ENCODE measurements at places on chromosomes 3 and 15.

GRCh38 chr3:100517276-100517675, 24.9 kb downstream of the TMEM45A start:
- DNase-seq, result no peak

- DNase-seq, result no peak
Measured at GRCh38 chr3:76505202-76505845, 534.6 kb upstream of the ROBO2 start.

GRCh38 chr3:130488769-130489450, 28.1 kb upstream of the COL6A6 start:
- DNase-seq, result no peak

DNA sequence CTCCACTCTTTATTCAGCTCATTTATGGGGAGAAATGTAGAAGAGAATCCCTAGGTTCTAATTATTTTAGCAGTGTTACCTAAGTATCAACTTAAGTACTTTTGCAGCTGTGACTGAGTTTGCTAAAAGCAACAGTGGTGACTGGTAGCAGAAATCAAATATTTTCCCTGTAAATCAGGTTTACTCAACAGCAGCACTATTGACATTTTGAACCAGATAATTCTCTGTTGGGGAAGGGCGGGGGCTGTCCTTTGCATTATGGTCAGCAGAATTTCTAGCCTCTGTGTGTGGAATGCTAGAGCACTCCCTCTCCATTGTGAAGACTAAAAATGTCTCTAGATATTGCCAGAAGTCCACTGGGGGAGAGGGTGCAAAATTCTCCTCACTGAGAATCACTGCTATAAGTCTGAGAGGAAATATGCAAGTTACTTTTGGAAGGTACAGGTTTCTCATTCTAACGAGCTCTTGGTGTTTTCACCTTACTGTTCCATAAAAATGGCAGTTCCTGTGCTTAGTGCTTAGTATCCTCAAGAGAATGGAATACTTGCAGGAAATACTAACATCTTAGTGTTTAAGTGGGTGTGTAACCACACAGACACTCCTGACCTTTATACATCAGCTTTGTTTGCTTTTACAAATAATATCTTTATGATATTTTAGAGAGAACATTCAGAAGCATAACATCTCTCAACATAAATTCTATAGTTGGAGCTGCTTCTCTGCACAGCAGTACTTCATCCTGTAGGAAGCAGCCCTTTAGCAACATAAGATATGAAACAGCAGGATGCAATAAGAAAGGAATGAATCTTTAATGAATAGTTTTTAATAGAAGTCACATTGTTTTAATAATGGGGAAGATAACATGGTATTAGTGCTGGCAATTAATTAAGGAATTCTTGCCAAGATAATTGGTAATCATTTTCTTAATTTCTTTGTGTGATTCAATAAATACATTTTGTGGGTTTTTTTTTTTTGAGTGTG, 246.5 kb upstream of the GOLIM4 start:
- no peak for DNase-seq

DNA sequence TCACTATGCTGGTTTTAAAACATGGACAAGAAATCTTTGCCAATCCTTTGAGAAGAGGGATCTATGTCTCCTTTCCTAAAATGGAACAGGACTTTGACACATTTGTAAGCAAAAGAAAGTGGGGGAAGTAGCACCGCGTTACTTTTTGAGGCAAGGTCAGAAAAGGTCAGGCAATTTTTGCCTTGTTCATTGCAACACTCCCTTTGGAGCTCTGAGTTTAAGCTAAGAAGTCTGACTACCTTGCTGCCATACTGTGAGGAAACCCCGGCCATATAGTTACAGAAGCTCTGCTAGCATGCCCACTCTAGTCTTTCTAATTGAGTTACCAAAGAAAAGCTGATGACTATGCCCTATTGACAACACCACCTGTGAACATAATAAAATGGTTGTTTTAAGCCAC, 1.4 kb downstream of the FAM227B start:
- DNase-seq, result no peak

- no peak for DNase-seq
Measured at GRCh38 chr15:25797035-25797434, 66.1 kb downstream of the ATP10A start.

DNA sequence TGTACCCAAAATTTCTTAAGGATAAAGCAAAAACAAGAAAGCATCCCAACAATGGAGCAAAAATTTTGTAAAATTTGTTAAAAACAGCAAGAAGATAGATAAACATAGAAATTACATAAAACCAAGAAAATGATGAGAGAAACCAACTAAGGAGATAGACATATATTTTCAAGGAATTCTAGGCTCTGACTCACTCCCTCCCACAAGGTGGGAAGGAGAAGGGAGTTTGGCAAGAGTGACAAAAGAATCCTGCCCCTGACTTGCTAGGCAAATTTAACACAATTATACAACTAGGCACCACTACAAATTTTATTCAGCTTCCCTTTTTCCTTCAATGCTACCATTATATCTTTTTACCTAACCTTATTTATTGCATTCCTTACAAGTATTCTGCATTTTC, 70.9 kb downstream of the MYO9A start:
- no peak for DNase-seq

DNA sequence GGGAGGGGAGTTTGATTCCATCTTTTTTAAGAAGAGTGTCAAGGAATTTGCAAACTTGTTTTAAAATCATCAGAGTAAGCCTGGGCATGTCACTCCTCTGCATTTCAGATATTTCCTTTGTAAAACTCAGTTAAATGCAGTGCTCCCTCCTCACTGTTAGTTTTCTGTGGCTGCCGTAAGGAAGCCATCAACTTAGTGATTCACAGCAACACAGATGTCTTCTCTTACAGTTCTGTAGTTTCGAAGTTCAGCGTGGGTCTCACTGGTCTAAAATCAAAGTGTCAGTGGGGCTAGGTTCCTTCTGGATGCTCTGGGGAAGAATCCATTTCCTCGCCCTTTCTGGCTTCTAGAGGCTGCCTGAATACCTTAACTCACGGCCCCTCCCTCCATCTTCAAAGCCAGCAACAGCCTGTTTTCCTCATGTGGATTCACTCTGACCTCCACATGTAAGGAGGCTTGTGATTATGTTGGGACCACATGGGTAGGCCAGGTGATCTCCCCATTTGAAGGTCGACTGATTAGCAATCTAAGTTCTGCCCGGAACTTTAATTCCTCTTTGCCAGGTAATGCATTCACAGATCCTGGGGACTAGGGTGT, 12.4 kb downstream of the ISG20 start:
- no peak for DNase-seq

DNA sequence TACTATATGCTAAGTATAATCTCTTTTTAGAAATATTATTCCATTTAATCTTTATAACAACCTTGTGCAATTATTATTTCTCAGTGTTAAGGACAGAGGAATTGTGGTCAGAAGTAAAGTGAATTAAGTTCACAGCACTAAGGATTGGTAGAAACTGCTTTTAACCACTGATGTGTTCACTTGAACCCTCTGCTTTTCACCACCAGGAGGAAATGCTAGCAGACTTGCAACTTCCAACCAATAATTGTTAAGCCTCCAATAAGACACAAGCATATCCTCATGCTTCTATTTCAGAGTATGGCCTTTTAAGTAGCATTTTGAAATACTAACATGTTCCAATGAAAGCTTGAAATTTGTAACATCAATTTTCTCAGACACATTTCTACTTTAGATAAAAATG, 527.4 kb downstream of the SI start:
- DNase-seq, result no peak

DNA sequence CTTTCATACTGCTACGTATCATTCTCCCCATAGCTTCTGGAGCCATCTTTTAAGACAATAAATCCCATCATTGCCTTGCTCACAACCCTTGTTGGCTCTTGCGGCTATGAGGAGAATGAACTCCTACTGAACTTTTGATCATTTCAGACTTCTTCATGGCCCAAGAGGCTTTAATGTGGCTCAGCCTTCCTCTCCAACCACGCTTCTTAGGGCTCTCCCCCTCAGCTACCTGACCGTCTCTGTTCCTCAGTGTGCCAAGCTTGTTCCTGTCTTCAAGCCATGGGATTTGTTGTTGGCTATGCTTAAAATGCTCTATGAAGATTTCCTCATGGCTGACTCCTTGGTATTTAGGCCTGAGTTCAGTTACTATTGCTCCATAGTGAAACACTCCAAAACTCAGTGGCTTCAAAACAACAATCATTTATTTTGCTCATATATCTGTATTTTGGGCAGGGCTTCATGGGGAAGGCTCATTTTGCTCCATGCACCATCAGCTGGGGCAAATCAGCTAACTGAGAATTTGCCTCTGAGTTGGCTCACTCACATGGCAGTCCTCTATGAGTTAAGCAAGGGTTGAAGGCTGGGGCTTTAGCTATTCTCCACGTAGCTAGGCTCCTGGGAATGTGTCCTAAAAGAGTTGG, 47.5 kb downstream of the FOXL2 start:
- DNase-seq, result no peak

- DNase-seq, result no peak
Measured at GRCh38 chr15:41161336-41161735, 45.3 kb upstream of the INO80 start.

- no peak for DNase-seq
Measured at GRCh38 chr3:158103081-158103886, 2.9 kb downstream of the SHOX2 start.
